ENCODE measurements at places on chromosomes 11 and 22.

DNA sequence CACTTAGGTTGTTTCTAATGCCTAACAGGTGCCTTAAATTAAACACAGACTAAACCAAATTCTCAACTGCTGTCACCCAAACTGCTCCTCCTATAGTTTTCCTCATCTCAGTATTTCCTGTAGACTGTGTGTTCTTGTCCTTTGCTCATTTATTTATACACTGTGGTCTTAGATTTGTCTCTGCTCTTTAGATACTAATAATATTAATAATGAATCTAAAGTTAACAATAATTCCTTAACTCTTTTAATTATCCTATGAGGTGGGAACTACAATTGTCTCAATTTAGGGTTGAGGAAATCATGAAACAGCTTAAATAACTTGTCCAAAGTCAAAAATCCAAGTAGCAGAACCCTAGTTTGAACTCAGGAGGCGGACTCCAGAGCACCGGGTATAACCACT is 43.9 kb upstream of the YPEL1 start:
- no peak for DNase-seq

DNA sequence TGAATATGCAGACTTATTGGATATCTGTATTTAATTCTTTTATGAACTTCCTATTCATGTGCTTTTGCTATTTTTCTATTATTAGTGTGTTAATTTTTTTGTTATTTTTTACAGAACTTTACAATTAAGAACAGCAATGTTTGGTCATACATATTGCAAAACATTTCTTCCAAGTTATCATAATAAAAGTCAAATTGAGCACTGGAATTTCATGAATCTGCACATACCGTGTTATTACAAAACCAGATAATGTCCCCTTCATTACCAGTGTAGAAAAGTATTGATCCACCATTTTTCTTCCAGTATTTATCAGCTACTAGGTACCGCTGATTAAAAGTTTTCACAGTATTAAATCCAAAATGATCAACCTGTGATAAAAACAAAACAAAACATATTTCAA is 40.5 kb downstream of the PRCP start:
- no peak for DNase-seq

- no peak for DNase-seq
These were observed 96.9 kb downstream of the FEZ1 start for GRCh38 chr11:125398994-125399640.

DNA sequence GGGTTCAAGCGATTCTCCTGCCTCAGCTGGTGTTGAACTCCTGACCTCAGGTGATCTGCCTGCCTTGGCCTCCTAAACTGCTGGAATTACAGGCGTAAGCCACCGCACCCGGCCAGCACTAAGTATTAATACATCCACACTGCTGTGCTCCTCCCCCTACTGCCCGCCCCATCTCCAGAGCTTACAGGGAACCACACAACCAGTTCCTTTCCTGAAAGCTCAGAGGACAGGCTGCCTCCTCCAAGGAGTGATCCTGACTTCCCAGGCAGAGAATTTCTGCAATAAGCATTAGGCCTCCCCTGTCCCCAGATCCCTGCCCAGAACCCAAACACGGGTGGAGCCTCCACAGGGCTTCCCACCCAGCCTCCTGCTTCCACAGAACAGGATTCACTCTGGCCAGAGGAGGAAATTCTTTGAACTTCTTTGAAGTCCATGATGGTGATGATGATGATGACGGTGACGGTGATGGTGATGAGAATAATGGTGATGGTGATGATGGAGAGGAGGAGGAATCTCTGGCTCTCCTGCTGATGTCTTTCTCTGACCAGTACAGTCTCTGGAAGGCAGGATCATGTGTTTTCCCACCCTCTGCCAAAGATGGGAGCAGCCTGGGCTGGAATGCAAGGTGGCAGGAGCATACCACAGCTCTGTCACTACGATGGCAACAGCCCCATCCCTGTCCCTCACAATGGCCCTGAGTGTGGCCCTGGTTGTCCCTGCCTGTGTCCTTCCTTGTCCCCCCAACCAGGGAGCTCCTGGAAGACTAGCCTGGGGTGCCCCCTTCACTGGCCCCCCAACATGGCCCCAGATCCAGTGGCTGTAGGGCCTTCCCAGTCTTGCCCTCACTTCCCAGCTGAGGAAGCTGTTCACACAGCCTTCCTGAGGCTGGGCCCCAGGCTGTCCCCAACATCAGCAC is 33.5 kb upstream of the CSNK1E start:
- DNase-seq: no peak

- no peak for DNase-seq
These were observed 29.8 kb downstream of the GVQW3 start for GRCh38 chr11:76410851-76411357.

Measured in activated CD8-positive, alpha-beta memory T cell treated with anti-CD3 and anti-CD28 coated beads for 48 hours (primary cell).